ENCODE measurements at places on chromosomes 12 and 14. TPM values are rescaled to one million over a fixed set of nuclear protein-coding genes. Genes with fewer than 3 reads are reported as not detected.

The MORN3 gene
- 0.56 TPM for total RNA-seq

The ZC2HC1C gene
- 0.96 TPM for total RNA-seq

The PTPRB gene
- 25.7 TPM for total RNA-seq

The SOAT2 gene
- total RNA-seq = not detected

The CIROP gene
- not detected for total RNA-seq

The AMN gene
- total RNA-seq = 0.56 TPM

The TAS2R7 gene
- total RNA-seq = not detected

The SIX1 gene
- 0.38 TPM for total RNA-seq

The MYRFL gene
- total RNA-seq = under 0.01 TPM

The TIMM9 gene
- total RNA-seq = 11.8 TPM

The GPR84 gene
- not detected for total RNA-seq

The HOXC11 gene
- not detected for total RNA-seq

The SERPINA12 gene
- total RNA-seq = not detected

The COPZ1 gene
- 124 TPM for total RNA-seq

The BICDL1 gene
- 0.38 TPM for total RNA-seq

The SHMT2 gene
- total RNA-seq = 252 TPM

The FERMT2 gene
- 143 TPM for total RNA-seq

The AMDHD1 gene
- under 0.01 TPM for total RNA-seq

The TOMM20L gene
- not detected for total RNA-seq

The KRT5 gene
- total RNA-seq = 1.4 TPM

The ITPR2 gene
- 21.7 TPM for total RNA-seq

The ACAD10 gene
- 7.9 TPM for total RNA-seq

The IL22 gene
- not detected for total RNA-seq

The TPI1 gene
- 1,644 TPM for total RNA-seq

The ZFC3H1 gene
- 17.4 TPM for total RNA-seq

The CPNE6 gene
- total RNA-seq = not detected

The KRT74 gene
- total RNA-seq = not detected

The OR10G3 gene
- not detected for total RNA-seq

The CLEC2B gene
- total RNA-seq = 15.1 TPM

The ZFHX2 gene
- total RNA-seq = under 0.01 TPM

The GRIN2B gene
- total RNA-seq = 0.19 TPM

The BDKRB1 gene
- total RNA-seq = 2.5 TPM

The PTCSC3 gene
- not detected for total RNA-seq

The MYF5 gene
- total RNA-seq = not detected

The KCNH3 gene
- under 0.01 TPM for total RNA-seq

The INSM2 gene
- total RNA-seq = not detected

The GZMH gene
- total RNA-seq = not detected

The RHEBL1 gene
- total RNA-seq = 0.56 TPM

The TEAD4 gene
- 3.4 TPM for total RNA-seq

The PLEKHG3 gene
- total RNA-seq = 5.4 TPM

The TAS2R8 gene
- not detected for total RNA-seq

The ATL1 gene
- total RNA-seq = 8.5 TPM

The IL26 gene
- under 0.01 TPM for total RNA-seq

The RND1 gene
- 0.28 TPM for total RNA-seq

The GAS2L3 gene
- total RNA-seq = 11.6 TPM

The PLCZ1 gene
- not detected for total RNA-seq

The SIX6 gene
- total RNA-seq = not detected

The CDC42BPB gene
- 73.9 TPM for total RNA-seq

The SLC7A7 gene
- total RNA-seq = 21.4 TPM

The MMP19 gene
- total RNA-seq = 2.5 TPM

The RPS6KL1 gene
- total RNA-seq = 0.96 TPM

The KIF21A gene
- total RNA-seq = 22.3 TPM

The RD3L gene
- total RNA-seq = not detected

The PPFIA2 gene
- 0.96 TPM for total RNA-seq

The GARIN6 gene
- total RNA-seq = not detected

The TMEM121 gene
- total RNA-seq = 12.7 TPM

The RNF212B gene
- not detected for total RNA-seq

The ASIC1 gene
- total RNA-seq = 0.85 TPM

The RIN3 gene
- 1.3 TPM for total RNA-seq
